ENCODE measurements at places on chromosomes 5 and 9. TPM values are rescaled to one million over a fixed set of nuclear protein-coding genes. Genes with fewer than 3 reads are reported as not detected.
A peak's percentile ranks its signal among the peaks of the same experiment; 100 is the strongest.

Gene NIPAL4
- not detected for polyA plus RNA-seq

Gene CTNND2
- polyA plus RNA-seq = 1.8 TPM

DNA sequence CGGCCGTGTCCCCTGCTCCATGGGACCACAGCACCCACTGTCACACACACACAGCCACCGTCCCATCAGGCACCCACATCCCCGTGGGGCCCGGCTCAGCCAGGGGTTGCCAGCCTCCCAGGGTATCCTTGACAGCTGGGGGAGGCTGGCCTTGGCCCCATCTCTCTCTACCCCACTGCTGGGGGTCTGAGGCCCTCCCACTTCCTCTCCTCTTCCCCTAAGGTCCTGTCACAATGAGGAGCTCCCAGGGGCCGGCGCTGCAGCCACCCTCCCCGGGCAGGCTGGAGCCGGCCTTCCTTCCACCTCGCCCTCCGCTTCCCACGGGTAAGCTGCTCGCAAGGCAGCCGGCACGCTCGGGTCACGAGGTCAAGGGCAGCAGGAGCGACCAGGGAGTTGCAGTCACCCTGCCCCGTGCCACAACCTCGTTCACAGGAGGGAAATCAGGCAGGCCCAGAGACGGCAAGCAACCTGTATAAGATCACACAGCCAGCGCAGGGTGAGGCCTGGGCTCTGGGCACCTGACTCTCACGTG, 38.6 kb upstream of the NOTCH1 start:
- no peaks in the 10 kb centered on the region for H3K36me3 ChIP-seq
- H3K27ac ChIP-seq = no peak overlapping the region
- H3K4me1 ChIP-seq = peaks cover 9% of the 10 kb centered on the region
- peaks cover 4% of the 10 kb centered on the region for H3K27me3 ChIP-seq

- H3K4me1 ChIP-seq = no peaks in the 10 kb centered on the region
- no peak for DNase-seq
- no peak overlapping the region for H3K27ac ChIP-seq
These were observed 1.2 kb downstream of the LCN9 start for GRCh38 chr9:135664266-135664665.

Gene BSPRY
- 1.5 TPM for polyA plus RNA-seq

DNA sequence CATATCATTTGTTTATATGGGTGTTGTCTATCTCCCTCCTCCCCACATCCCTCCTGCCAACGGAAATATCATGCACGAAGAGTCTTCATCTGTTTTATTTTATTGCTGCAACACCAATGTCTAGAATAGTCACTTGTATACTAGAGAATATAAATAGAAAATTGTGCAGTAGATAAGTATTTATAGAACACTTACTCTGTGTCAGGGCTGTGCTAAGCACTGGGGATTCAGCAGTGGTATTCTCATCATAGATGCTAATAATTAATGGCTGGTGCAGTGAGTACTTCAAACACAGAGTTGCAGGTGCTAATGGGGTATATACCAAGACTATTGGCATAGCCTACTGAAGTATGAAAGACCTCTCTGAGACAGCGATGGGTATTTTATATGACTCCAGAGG, 353.5 kb upstream of the CDH6 start:
- no peak overlapping the region for H3K27ac ChIP-seq
- DNase-seq = no peak
- no peaks in the 10 kb centered on the region for H3K27me3 ChIP-seq
- H3K4me1 ChIP-seq = no peaks in the 10 kb centered on the region
- H3K4me3 ChIP-seq = no peak overlapping the region

DNA sequence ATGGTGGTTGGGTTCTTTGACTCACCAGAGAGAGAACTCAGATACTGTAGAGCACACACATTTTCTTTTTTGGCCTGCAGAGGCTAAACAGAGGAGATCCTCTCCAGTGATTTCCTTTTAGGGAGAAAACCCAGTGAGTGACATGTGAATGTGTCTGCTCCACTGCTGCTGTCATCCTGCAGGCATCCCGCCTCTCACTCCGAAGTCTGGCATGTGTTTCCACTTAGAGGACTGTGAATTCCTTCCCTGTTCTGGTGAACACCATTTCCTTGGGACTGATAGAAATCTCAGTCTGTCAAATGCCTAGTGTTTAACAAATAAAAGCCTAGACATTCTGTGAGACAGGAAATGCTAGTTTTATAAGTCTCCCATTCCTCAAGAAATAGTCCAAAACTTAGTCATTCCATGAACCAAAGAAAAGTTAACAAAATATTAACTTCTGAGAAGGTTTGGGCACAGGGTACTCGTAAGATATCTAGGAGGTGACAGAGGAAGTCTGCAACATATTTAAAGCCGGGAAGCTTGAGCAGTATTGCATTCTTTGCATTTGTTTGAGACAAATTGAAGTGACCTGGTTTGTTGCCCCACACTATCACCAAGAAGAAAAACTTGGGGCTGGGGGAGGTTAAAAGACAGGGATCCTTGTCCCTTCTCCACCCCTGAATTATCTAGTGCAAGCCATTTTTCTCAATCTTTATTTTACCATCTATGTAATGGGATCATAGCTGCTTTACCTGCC, 74.9 kb upstream of the NIPAL4 start:
- H3K4me1 ChIP-seq = no peaks in the 10 kb centered on the region
- DNase-seq = no peak
- no peaks in the 10 kb centered on the region for H3K36me3 ChIP-seq
- H3K4me3 ChIP-seq = no peak overlapping the region

DNA sequence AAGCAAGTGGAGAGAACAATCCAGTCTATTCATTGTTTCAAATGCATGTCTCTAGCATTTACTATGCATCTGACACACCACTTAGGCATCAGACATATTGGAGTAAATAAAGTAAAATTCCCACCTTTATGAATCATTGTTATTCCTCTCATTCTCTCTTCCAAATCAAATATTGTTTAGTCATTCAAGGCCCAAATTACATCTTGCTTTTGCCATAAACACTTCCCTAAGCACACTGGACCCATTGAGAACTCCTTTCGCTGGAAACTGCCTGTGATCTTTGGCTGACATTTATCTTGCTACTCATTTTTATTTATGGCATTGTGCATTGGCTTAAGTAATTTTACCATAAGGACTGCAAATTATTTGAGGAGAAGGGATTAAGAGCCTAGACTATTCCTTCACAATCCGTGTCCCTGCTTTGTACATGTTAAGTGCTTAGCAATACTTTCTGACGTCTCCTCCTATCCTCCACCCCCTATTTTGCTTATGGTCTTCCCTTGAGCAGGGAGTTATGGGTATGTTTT, 7.4 kb downstream of the C5orf46 start:
- H3K27me3 ChIP-seq = no peaks in the 10 kb centered on the region
- H3K4me3 ChIP-seq = no peak overlapping the region
- H3K4me1 ChIP-seq = no peaks in the 10 kb centered on the region
- no peak for DNase-seq
- no peak overlapping the region for H3K27ac ChIP-seq
- no peaks in the 10 kb centered on the region for H3K36me3 ChIP-seq

Gene ZNG1F
- polyA plus RNA-seq = 30.4 TPM

Gene PCDHGA4
- polyA plus RNA-seq = 2.4 TPM

DNA sequence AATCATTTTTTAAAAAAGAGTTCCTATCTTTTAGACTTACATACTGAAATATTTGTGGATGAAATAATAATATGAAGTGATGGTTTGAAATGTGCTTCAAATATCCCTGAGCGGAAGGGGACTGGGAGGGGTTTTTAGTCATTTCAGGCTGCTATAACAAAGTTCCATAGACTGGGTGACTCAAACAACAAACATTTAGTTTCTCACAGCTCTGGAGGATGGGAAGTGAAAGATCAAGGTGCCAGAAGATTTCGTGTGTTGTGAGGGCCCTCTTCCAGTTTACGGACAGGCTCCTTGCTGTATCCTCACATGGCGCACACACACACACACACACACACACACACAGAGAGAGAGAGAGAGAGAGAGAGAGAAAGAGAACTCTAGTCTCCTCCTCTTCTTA, 27.1 kb upstream of the TEX10 start:
- no peaks in the 10 kb centered on the region for H3K4me1 ChIP-seq
- no peak overlapping the region for H3K4me3 ChIP-seq
- H3K27me3 ChIP-seq = no peaks in the 10 kb centered on the region
- H3K36me3 ChIP-seq = no peaks in the 10 kb centered on the region
- no peak overlapping the region for H3K27ac ChIP-seq

DNA sequence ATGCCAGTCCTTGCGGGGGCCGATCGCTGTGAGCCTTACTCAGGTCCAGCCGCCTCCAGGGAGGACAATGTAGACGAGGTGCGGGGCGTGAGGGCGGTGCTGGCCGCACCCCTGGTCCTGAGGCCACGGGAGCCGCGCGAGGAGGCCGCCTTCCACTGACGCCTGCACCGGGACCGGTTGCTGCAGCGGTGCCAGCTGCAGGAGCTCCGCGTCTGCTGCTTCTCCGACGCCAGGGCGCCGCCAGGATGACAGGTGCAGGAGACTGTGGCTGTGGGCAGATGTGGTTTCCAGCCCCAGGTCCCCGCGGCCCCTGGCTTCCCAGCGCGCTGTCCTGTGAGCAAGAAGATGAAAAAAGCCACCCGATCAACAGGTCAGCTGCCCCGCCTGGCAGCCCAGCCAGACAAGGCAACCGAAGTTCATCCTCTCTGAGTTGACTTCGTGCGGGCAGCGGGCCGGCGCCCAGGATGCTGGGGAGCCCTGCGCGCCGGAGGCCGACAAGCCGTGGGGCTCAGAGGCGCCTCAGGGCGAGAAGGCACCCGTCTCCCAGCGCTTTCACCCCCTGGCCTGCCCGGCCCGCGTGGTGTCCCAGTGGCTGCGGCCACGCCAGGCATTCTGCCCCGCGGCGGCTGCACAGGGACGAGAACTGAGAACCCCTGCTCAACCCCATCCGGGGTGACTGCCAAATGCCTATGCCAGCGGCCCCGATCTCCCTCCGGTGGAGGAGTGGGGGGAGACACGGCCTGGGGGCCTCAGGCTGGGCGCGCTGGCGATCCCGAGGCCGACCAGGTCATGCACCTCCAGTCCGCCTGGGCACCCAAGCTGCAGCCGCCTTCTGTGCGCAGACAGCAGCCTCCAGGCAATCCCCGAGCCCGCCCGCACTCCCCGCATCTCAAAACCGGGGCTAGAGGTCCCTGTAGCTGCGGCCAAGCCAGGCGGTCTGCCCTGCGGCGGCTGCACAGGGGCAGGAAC, 43.4 kb upstream of the BICD2 start:
- no peak for DNase-seq
- H3K4me1 ChIP-seq = peaks cover 17% of the 10 kb centered on the region
- H3K36me3 ChIP-seq = no peaks in the 10 kb centered on the region
- no peak overlapping the region for H3K4me3 ChIP-seq

GRCh38 chr9:16830806-16831205, 39.7 kb downstream of the BNC2 start:
- no peak overlapping the region for H3K4me3 ChIP-seq
- no peaks in the 10 kb centered on the region for H3K27me3 ChIP-seq
- peak overlapping the region; percentile 10 for H3K27ac ChIP-seq
- H3K36me3 ChIP-seq = no peaks in the 10 kb centered on the region

GRCh38 chr5:160269017-160269416, 39.7 kb downstream of the FABP6 start:
- no peak overlapping the region for H3K4me3 ChIP-seq
- H3K4me1 ChIP-seq = peaks cover 14% of the 10 kb centered on the region

Gene SLC36A2
- polyA plus RNA-seq = 0.07 TPM

- H3K27ac ChIP-seq = no peak overlapping the region
- no peak overlapping the region for H3K4me3 ChIP-seq
- H3K27me3 ChIP-seq = no peaks in the 10 kb centered on the region
- DNase-seq = no peak
These were observed 60.8 kb downstream of the WNK2 start for GRCh38 chr9:93244510-93245436.

- H3K36me3 ChIP-seq = peaks cover 58% of the 10 kb centered on the region
- no peaks in the 10 kb centered on the region for H3K27me3 ChIP-seq
- H3K4me1 ChIP-seq = no peaks in the 10 kb centered on the region
These were observed 18.0 kb downstream of the MTRR start for GRCh38 chr5:7886849-7887475.
